ENCODE measurements at places on chromosomes 7 and 10. TPM values are rescaled to one million over a fixed set of nuclear protein-coding genes. Genes with fewer than 3 reads are reported as not detected.

Gene SPDYE1
- not detected for total RNA-seq

Gene LIPN
- total RNA-seq = not detected

Gene TACC2
- not detected for total RNA-seq

- DNase-seq = no peak
- no peak overlapping the region for H3K4me3 ChIP-seq
- H3K4me1 ChIP-seq = no peaks in the 10 kb centered on the region
- H3K27ac ChIP-seq = no peak overlapping the region
- H3K27me3 ChIP-seq = peaks cover 5% of the 10 kb centered on the region
Observed at GRCh38 chr7:73429215-73429614, 4.4 kb upstream of the FZD9 start.

DNA sequence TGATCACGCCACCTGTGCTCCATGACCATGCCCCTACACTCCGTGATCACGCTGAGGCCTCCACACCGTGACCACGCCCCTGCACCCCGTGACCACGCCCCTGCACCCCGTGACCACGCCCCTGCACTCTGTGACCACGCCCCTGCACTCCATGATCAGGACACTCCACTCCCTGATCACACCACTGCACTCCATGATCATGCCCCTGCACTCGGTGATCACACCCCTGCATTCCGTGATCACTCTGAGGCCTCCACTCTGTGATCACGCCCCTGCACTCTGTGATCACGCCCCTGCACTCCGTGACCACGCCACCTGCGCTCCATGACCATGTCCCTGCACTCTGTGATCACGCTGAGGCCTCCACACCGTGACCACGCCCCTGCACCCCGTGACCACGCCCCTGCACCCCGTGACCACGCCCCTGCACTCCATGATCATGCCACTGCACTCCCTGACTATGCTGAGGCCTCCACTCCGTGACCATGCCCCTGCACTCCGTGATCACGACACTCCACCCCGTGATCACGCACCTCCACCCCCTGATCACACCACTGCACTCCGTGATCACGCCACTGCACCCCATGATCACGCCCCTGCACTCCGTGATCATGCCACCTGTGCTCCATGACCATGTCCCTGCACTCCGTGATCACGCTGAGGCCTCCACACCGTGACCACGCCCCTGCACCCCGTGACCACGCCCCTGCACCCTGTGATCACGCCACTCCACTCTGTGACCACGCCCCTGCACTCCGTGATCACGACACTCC, 27.7 kb downstream of the STK32C start:
- no peaks in the 10 kb centered on the region for H3K4me1 ChIP-seq
- H3K36me3 ChIP-seq = no peaks in the 10 kb centered on the region
- H3K27me3 ChIP-seq = no peaks in the 10 kb centered on the region
- H3K27ac ChIP-seq = no peak overlapping the region

GRCh38 chr10:62788861-62789467, 15.6 kb upstream of the ADO start:
- H3K27me3 ChIP-seq = peaks cover 8% of the 10 kb centered on the region
- no peak for DNase-seq
- no peak overlapping the region for H3K27ac ChIP-seq
- H3K36me3 ChIP-seq = peaks cover 5% of the 10 kb centered on the region
- H3K4me3 ChIP-seq = no peak overlapping the region
- H3K4me1 ChIP-seq = no peaks in the 10 kb centered on the region

DNA sequence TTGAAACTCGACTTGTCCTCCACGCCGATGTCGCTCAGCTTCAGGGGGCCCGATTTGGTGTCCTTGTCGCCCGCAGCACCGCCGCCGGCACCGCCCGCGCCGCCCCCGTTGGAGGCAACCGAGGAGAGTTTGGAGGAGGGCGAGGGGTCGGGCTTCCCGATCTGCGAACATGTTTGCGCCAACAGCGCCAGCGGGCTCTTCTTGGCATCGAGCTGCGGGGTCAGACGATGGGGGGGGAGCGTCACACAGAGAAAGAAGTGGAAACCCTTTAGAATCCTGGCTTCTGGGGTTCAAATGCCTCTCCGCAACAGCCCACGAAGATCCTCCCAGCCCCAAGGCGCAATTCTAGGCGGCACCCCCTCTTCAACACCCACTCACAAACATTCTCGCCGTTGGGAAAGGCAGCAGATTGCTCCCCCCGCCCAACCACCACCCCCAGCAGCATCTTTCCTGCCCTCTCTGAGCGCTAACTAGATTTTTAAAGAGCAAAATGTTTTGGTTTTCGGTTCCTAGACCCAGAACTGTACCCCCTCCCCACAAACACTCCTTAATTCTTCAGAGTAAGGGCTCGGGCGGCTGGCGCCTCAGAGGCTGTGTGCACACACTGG, 1.3 kb downstream of the ZNF503 start:
- no peak for DNase-seq
- peak overlapping the region; percentile 67 for H3K4me3 ChIP-seq
- peaks cover 47% of the 10 kb centered on the region for H3K27me3 ChIP-seq
- H3K27ac ChIP-seq = no peak overlapping the region

GRCh38 chr7:134712196-134712595, 65.5 kb downstream of the BPGM start:
- H3K27me3 ChIP-seq = no peaks in the 10 kb centered on the region
- peaks cover 31% of the 10 kb centered on the region for H3K4me1 ChIP-seq
- peaks cover 6% of the 10 kb centered on the region for H3K36me3 ChIP-seq
- H3K4me3 ChIP-seq = peak overlapping the region; percentile 78

GRCh38 chr7:149662591-149663095, 110.7 kb downstream of the ZNF467 start:
- no peak overlapping the region for H3K27ac ChIP-seq
- no peak overlapping the region for H3K4me3 ChIP-seq
- peak; percentile 86 for DNase-seq
- H3K4me1 ChIP-seq = no peaks in the 10 kb centered on the region

GRCh38 chr7:83655951-83656556, 7.1 kb upstream of the SEMA3E start:
- DNase-seq = peak; percentile 11
- H3K27ac ChIP-seq = no peak overlapping the region
- H3K4me1 ChIP-seq = no peaks in the 10 kb centered on the region
